ENCODE measurements at places on chromosomes 2 and 18.
A peak's percentile ranks its signal among the peaks of the same experiment; 100 is the strongest.

DNA sequence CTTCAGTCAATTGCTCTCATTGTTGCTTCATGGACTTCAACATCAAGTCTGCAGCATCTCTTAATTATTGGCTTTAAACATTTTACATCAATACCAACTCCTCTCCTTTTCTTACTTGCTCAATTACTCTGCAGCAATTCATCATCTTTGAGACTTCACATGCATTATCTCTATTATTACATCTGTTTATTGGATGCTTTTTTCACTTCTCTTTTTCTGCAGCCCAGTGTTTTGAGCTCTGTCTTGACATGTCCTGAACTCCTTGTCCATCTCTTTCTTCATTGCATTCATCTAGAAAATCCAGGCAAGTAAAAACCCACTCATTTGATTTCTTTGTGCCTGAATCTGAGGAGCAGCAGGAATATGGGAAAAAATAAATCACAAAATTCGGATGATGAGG is 647.9 kb downstream of the PLCL1 start:
- no peak overlapping the region for H3K27ac ChIP-seq
- H3K4me3 ChIP-seq: no peak overlapping the region
- no peak for DNase-seq
- no peaks in the 10 kb centered on the region for H3K36me3 ChIP-seq
- H3K4me1 ChIP-seq: no peaks in the 10 kb centered on the region

DNA sequence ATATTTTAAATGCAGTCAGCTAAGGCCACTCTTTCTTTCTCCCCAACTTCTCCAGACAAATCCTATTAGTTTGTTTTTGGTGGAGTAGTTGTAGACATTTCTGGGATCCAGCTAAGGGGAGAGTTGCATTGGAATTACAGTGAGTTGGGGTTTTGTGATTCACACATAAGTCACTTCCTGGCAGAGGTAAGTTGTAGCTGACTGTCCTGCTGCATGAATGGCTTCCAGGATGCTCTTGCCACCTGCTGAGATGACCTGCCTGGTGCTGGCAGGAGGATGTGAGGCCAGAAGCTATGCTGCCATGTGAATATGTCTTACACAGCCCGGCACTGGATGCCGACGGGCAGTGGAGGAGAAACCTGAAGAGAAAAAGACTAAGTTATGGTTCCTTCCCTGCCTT is 243.7 kb downstream of the TDRD15 start:
- H3K27ac ChIP-seq: no peak overlapping the region
- no peaks in the 10 kb centered on the region for H3K4me1 ChIP-seq
- DNase-seq: no peak
- H3K36me3 ChIP-seq: no peaks in the 10 kb centered on the region

DNA sequence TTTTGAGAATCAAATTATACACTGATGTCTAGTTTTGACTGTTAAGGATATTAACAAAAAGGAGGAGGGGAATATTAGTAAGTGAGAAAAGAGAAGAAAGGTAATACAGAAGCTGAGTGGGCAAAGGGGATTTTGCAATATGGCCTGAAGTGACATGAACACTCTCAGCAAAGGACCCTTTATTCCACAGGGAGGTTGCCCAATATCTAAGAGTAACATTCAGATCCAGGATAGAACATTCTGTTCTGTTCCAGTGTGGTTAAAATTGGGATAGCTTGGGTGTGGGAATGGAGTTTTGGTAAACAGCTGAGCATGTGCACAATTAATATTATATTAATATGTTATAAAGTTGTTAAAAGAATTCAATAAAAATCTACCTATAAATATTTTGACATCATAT is 120.1 kb downstream of the ZNF385B start:
- DNase-seq: no peak
- H3K36me3 ChIP-seq: no peaks in the 10 kb centered on the region
- H3K4me3 ChIP-seq: no peak overlapping the region
- no peaks in the 10 kb centered on the region for H3K4me1 ChIP-seq
- H3K27ac ChIP-seq: no peak overlapping the region
- H3K27me3 ChIP-seq: no peaks in the 10 kb centered on the region

- peaks cover 7% of the 10 kb centered on the region for H3K36me3 ChIP-seq
- peaks cover 3% of the 10 kb centered on the region for H3K4me1 ChIP-seq
- no peak overlapping the region for H3K27ac ChIP-seq
- no peaks in the 10 kb centered on the region for H3K27me3 ChIP-seq
Observed at GRCh38 chr2:177324797-177325196, 60.3 kb upstream of the NFE2L2 start.

DNA sequence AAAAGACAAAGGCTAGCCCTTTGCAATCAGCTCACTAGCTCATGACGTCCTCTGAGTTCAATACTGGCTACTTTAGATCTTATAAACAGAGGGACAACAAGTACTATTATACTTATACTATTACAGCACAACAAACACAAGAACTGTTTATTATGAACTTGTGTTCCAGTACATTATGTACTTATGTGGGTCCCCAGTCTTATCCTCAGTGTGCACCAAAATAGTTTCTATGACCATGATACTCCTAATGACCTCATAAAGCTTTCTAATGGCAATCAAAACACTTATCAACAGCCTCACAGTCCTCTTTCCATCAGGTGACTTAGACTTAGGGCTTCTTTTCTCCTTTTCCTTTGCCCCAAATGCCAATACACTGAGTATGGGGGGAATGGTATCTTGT is 614.4 kb downstream of the CNTNAP5 start:
- H3K4me3 ChIP-seq: no peak overlapping the region
- no peak overlapping the region for H3K27ac ChIP-seq
- no peaks in the 10 kb centered on the region for H3K36me3 ChIP-seq
- no peak for DNase-seq

- H3K4me1 ChIP-seq: peaks cover 65% of the 10 kb centered on the region
- no peaks in the 10 kb centered on the region for H3K36me3 ChIP-seq
- H3K4me3 ChIP-seq: no peak overlapping the region
Observed at GRCh38 chr2:207334301-207334623, 168.5 kb upstream of the KLF7 start.

DNA sequence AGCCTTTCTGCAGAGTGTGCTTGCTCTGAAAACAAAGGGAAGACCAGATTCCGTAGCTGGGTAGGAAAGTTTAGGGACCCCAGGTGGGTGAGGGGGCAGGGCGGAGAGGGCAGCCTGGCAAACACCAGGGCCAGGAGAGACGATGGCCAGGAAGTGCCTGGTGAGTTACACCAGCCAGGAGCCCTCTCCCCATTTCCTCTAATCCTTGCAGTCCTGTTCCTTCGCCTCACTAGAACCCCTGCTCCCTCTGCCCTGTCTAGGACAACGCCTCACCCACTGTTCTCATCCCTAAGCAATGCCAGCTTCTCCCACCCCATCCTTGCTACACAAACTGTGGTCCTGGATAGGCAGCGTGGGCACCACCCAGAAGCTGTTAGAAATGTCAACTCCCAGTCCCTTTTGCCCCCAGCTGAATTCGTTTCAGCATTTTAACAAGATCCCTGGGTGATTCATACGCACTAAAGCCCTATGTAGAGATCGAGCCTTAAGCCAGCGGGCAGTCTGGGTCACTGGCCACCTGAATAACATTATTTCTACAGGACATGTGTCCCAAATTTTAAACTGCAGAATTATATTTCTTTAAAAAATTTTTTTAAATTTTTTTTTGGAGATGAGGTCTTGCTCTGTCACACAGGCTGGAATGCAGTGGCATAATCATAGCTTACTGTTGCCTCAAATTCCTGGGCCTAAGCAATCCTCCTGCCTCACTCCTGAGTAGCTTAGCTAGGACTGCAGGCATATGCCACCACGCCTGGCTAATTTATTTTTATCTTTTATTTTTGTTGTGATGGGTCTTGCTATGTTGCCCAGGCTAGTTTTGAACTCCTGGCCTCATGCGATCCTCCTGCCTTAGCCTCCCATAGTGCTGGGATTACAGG is 10.9 kb downstream of the WIPF1 start:
- H3K4me1 ChIP-seq: peaks cover 84% of the 10 kb centered on the region
- peak; percentile 15 for DNase-seq
- H3K27me3 ChIP-seq: no peaks in the 10 kb centered on the region
- peak overlapping the region; percentile 85 for H3K27ac ChIP-seq

DNA sequence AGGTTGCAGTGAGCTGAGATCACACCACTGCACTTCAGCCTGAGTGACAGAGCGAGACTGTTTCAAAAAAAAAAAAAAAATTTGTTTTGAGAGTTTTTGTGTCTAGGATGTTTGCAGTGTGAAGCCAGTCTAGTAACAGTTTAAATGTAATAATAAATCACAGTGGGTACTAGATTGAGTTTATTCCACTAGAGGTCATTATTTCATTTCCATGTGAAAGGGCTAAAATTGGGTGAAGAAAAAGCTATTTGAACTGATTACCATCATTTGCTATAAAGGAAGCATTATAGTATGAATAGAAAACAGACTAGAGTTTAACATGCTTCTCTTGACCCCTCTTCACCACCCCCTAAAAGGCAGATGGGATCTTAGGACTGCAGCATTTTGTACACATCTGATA is 20.3 kb downstream of the SNRPD1 start:
- H3K27me3 ChIP-seq: no peaks in the 10 kb centered on the region
- no peak overlapping the region for H3K4me3 ChIP-seq
- no peak for DNase-seq
- no peak overlapping the region for H3K27ac ChIP-seq

DNA sequence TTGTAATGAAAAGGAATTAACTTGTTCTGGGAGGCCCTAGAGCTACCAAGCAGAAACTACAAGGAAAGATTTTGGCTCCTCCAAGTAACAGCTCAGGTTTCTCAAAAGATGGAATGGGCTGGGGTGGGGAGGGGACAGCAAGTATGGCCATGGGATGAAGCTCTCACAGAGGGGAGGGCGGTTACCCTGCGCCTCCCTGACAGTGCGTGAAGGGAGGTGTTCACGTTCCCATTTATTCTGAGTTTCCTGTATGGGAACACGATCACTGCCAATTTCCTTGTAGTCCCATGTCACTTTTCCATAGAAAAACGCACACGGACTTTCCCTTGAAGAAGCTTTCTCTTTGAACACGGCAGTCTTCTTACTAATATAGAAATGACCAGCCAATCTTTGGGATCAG is 17.0 kb downstream of the CDC42EP3 start:
- H3K4me1 ChIP-seq: peaks cover 84% of the 10 kb centered on the region
- peak overlapping the region; percentile 71 for H3K27ac ChIP-seq
- H3K36me3 ChIP-seq: peaks cover 45% of the 10 kb centered on the region
- no peak overlapping the region for H3K4me3 ChIP-seq
- no peaks in the 10 kb centered on the region for H3K27me3 ChIP-seq

- peaks cover 10% of the 10 kb centered on the region for H3K4me1 ChIP-seq
- peaks cover 30% of the 10 kb centered on the region for H3K27me3 ChIP-seq
- H3K36me3 ChIP-seq: no peaks in the 10 kb centered on the region
- H3K4me3 ChIP-seq: no peak overlapping the region
- no peak for DNase-seq
Observed at GRCh38 chr2:218006741-218007140, 3.9 kb upstream of the TNS1 start.

DNA sequence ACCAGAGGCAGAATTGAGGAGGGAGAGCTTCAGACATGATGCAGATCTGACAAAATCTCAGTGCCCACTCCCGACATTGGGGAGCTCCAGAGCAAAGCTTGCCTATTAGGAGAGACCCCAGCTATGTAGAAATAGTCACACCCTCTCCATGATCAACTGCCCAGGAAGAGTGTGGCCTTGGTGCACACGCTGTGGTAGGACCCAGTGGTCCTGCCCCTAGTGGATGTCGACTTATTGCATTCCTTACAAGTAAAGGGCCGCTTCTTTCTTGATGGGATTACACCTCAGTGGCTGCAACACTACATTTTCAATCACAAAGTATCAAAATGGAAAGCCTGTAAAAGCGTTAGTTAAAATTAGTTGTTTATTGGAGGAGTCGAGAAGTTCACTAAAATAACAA is 64.2 kb downstream of the VRK2 start:
- no peaks in the 10 kb centered on the region for H3K4me1 ChIP-seq
- H3K36me3 ChIP-seq: peaks cover 12% of the 10 kb centered on the region
- no peak overlapping the region for H3K27ac ChIP-seq
- no peak overlapping the region for H3K4me3 ChIP-seq

DNA sequence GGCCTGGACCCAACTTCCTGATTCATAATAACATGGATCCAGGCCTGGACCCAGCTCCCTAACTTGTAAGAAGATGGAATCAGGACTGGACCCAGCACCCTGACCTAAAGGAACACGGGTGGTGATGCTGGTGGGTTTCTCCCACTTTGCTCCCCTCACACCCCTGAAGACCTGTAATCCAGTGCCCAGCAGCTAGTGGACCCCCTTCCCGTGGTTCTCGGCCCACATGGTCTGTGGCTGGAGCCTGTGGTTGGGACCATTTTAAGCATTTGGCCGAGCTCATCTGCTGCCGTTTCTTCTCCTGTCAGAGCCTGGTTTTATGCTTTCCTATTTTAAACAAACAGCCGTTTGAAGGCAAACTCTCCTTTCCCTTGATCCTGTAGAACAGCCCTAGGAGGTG is 232.8 kb downstream of the EIPR1 start:
- no peak overlapping the region for H3K4me3 ChIP-seq
- no peaks in the 10 kb centered on the region for H3K4me1 ChIP-seq
- H3K27ac ChIP-seq: no peak overlapping the region
- H3K27me3 ChIP-seq: no peaks in the 10 kb centered on the region

DNA sequence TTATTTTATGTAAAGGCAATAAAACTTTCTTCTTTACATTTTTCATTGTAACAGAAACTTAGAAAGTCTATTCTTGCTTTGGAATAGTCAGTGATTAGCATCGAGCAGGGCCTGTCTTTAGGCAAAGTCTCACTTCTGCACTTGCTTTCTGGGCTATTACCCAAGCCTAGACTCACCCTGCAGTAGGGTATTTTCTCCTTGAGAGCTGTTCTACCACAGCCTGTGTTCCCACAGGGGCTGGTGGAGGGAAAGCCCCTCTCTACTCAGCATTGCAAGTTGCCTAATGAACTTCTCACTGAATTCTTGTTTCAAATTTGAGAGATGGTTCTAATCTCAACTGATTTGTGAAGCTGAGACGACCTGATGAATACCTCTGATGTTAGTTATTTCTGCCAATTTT is 111.7 kb upstream of the KLHL14 start:
- no peaks in the 10 kb centered on the region for H3K36me3 ChIP-seq
- no peaks in the 10 kb centered on the region for H3K4me1 ChIP-seq
- no peaks in the 10 kb centered on the region for H3K27me3 ChIP-seq
- no peak overlapping the region for H3K27ac ChIP-seq
- H3K4me3 ChIP-seq: no peak overlapping the region

- no peak for DNase-seq
- no peaks in the 10 kb centered on the region for H3K27me3 ChIP-seq
- H3K36me3 ChIP-seq: peaks cover 21% of the 10 kb centered on the region
- peaks cover 65% of the 10 kb centered on the region for H3K4me1 ChIP-seq
Observed at GRCh38 chr2:234480337-234480736, 16.5 kb downstream of the ARL4C start.
